Nucleus accumbens (tissue), 56 donors: ENCODE measurements at places on chromosomes 13 and 19.

GRCh38 chr19:1376415-1376805 lies 7.3 kb upstream of the NDUFS7 start:
- no peak for DNase-seq

GRCh38 chr19:44943801-44944249 lies 1.8 kb downstream of the APOC4 start:
- DNase-seq, result peak; percentile 17

GRCh38 chr13:79528356-79528755 lies 47.4 kb downstream of the NDFIP2 start:
- no peak for DNase-seq

- peak; percentile 28 for DNase-seq
Measured at GRCh38 chr19:10390652-10391286, 10.4 kb upstream of the TYK2 start.

DNA sequence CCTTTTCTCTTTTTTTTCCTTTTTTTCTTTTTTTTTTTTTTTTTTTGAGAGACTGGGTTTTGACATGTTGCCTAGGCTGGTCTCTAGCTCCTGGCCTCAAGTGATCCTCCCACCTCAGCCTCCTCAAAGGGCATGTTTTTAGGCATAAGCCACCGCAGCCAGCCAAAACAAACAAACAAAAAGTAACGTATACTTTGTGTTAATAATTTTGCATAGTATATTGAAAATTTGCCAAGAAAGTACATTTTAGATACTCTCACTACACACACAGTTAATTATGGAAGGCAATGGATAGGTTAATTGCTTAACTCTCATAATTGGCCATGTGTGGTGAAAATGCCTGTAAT lies 1.6 kb upstream of the RAB11B start:
- no peak for DNase-seq

DNA sequence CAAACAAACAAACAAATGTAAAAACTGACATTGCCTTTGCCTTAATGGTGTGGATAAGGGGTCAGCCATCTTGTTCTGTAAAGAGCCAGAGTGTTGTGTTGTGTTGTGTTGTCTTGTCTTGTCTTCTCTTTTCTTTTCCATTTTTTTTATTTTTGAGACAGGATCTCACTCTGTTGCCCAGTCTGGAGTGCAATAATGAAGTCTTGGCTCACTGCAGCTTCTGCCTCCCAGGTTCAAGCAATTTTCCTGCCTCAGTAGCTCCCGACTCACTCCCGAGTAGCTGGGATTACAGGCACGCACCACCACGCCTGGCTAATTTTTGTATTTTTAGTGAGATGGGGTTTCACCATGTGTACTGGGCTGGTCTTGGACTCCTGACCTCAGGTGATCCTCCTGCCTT lies 27.8 kb downstream of the TIMM13 start:
- no peak for DNase-seq

DNA sequence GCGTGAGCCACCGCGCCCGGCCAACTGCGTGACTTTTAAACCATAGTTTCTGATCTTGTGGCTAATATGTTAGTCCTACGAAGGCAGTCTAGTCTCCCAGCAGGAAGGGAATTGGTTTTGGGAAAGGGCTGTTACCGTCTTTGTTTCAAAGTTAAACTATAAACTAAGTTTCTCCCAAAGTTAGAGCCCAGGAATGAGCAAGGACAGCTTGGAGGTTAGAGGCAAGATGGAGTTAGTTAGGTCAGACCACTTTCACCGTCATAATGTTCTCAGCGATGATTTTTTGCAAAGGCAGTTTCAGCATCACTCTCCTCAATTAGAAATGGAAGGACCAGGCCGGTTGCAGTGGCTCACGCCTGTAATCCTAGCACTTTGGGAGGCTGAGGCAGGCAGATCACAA lies 17.7 kb upstream of the ADGRE2 start:
- no peak for DNase-seq

GRCh38 chr19:5987077-5987818 lies 9.3 kb upstream of the RANBP3 start:
- peak; percentile 71 for DNase-seq

- DNase-seq, result peak; percentile 90
Measured at GRCh38 chr19:14544977-14545715, 15.8 kb downstream of the TECR start.

DNA sequence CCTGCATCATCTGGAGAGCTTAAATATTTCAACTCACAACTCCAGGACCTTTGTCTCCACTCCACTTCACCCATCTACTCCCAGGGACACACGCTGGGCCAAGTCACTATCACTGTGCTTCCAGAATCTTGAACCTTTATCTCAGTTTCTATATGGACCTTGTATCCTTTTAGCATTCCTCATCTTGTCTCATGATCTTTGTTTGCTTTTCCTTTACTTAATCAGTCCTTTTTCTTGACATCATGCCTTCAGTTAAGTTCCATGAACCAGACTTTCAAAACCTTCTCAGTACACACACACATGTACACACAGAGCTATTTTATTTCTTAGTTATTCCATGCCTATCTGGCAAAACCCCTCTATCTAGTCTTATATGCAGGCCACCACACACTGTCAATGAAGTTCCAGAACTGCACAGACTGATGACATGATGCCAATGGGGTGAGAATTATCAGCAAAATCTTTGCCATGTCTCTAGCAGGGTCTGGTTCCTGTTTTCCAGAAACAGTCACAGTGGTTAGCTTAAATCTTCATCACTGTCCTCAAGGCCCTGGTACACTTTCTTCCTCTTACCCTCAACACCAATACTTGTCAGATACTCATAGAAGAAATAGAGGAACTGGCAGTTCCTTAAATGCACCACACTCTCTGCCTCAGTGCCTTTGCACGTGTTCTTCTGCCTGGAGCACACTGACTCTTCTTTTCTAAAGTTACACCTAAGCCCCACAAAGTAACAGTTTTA lies 77.6 kb upstream of the STARD13 start:
- DNase-seq, result no peak

DNA sequence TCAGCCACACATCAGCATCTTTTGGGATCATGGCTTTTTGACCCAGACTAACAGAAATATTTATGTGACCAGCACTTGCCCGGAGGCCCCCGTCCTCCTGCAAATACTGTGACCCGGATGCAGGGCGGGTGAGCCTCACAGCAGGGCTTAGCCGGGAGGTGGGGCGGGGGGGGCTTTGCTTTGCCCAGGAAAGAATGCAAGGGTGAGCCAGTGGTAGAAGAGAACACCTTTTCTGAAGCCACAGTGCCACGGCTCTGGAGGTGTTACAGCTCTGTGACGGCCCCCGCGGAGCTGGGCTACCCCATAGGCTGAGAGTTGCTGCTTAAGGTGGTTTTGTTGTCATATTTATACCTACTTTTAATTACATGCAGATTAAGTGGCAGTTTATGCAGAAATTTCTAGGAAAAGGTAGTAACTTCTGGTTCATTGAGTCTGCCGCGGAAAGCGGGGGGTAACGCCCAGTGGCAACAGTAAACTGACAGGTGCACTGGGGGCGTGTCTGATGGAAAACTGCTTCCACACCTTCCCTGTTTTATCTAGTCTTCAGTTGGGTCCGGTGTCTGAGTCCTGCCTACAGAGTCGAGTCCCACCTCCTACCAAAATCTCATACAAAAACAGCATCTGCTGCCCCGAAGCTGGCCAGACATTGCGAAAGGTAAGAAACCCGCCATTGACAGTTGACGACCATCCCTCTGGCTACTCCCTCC lies 187.9 kb downstream of the TEX29 start:
- DNase-seq, result no peak

DNA sequence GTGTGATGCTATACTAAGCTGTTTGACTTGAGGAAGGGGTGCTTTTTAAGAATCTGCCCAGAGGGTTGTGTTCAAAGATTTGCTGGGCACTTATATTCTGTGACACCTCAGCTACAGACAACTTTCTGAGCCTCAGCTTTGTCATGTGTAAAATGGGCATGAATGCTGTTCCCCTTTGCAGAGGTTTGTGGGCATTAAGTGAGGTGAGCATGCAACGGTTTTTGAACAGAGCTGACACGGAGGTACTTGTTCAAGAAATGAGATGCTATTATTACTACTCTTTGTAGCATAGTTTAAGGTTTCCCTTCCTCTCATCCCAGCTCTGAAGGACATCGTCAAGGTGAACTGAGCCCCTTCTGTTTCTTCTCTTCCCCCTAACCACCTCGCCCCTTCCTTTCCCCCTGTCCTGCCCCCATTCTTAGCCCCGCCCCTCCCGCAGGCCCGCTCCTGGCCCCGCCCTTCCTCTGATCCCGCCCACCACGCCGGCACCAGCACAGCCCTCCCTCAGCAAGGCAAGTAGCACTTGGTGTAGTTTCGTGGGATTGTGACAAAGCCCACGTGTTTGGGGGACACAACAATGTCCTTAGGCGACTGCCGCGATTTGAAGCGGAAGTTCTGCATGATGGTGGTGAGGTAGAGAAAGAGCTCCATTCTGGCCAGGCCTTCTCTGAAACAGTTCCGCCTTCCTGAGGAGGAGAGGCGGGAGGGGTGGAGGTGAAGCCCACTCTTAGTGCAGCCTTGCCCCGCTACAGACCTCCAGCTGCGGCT lies 26.1 kb upstream of the CYP2A7 start:
- no peak for DNase-seq

DNA sequence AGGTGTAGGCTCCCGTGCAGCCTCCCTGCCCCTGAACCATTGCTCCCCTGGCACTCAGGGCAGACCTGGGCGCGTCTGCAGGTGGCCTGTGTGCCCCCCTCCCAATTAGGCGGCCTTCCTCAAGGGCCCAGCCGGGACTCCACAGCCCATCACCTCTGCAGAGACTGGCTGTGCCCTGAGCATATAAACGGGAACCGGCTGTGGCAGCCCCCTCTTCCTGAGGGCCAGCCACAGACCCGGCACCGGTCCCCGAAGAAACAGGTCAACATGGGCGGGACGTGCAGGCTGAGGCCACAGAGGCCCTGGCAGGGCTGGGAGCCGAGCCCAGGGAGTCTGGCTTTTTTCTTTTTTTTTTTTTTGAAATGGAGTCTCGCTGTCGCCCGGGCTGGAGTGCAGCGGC lies 12.0 kb downstream of the PIAS4 start:
- no peak for DNase-seq

DNA sequence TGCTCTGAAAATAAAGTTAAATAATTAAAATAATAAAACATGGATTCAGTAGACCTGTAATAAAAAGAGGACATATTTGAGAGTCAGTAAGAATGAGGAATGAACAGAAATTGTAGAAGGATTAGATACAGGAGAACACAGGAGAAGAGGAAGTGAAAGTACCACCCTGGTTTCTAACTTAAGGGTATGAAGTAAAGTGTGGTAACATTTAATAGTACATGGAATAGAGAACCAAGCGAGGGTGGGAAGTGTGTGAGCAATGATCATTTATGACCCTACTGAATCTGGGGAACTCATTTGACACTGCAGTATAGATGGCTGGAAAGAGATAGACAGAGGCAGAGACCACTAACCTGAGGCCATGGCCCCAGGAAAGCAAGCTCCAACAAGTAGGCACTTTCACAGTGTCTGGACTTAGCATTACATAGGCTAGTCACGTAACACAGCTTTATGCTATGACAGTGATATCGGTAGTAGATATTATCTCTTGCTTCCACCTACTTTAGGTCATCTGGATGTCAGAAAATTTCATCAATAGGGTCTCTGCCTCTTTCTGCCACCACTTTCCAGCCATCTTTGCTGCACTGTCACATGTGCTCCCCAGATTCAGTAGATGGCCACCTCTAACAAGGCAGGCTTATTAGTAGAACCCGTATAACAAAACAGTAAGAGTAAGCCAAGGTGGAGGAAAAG lies 633.9 kb upstream of the MIR17HG start:
- no peak for DNase-seq
